ENCODE measurements at places on chromosomes 13 and 19.

DNA sequence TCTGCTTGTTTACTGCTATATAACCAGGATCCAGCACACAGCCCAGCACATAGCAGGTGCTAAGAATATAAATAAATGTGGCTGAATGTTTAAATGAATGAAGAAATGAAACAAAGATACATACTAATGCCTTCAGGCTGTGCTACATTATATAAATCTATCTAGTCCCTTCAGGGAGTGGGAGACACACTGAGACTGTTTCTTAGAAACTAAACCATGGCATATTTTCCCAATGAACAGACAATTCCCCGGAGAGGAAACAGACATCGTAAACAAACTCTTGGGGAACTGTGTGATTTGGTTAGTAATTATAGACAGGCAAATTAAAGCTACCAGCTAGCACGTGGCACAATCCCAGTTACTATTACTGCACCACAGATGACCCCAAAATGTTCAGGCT is 9.7 kb upstream of the FEM1A start:
- no peak for DNase-seq

DNA sequence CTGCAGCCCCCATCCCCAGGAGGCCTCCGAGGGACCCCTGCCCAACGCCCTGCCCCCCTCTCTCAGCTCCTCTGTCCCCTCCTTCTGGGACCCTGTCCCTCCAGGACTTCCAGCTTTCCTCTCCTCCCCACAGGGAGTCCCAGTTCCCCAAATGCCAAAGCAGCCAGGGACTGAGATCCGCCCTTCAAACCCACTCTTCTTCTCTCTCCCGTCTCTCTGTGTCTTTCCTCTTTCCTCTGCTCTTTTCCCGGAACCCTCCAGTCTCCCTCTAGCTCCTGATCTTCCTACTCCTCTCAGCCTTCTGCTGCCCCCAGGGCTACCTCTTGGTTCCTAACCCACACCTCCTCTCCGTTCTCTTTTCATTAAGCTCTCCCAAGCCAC is 377 bp downstream of the CA11 start:
- DNase-seq: no peak

DNA sequence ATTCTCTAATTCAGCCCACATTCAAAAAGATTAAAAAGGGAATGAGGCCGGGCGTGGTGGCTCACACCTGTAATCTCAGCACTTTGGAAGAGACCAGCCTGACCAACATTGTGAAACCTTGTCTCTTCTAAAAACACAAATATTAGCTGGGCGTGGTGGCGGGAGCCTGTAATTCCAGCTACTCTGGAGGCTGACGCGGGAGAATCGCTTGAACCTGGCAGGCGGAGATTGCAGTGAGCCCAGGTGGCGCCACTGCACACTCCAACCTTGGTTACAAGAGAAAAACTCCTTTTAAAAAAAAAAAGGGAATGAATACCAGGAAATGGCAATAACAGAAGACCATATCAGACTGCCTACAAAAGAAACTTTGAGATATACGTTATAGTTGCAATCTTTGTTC is 1244.5 kb downstream of the PCDH9 start:
- no peak for DNase-seq

DNA sequence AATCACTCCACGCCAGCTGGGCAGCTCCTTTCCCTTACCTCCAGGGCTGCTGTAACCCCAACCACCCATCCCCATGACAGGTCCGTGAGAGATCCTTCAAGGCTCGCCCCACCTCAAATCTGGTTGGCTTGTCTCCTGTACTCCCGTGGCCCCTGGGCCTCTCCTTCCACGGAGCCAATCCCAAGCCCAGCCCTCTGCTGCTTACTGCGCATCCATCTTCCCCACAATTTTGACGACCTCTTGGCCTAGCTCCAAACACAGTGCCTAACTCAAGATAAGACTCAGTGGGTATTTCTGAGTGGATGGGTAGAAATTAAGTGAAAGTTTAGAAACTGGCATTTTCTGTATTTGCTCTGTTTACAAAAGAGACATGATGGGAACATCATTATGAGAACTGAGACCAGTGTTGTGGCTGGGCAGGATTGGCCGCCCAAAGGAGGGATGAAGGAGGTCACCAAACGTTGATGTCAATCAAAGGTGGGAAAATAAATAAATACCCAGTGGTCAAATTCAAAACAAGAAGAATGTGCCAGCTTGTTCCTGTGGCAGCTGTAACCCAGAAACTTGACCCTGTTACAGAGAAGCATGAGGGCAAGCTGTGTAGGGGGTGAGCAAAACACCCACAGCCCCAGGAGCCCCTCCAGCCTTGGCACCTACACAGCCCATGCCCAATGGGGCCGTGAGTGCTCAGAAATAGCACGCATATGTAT is 162.2 kb downstream of the ABCC4 start:
- DNase-seq: no peak

DNA sequence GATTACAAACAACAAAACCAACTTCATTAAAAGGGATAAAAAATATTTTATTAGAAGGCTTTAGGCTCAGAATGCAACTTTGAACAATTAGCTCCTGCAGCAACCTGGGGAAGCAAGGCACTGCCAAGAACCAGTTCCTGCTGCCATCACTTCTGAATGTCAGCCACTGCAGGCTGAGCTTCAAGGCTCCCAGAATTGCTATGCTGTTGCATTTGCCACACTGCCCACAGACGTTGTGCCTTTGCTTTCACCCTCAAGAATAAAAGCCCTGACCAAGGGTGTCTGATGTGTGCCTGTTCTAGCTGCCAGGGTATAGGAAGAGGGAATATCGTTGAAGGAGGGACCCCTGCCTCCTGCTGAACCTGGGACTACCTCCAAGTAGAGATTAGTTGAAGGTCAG is 238.4 kb downstream of the ITGBL1 start:
- DNase-seq: no peak

GRCh38 chr19:3507371-3508120 is 1.4 kb downstream of the FZR1 start:
- DNase-seq: no peak

DNA sequence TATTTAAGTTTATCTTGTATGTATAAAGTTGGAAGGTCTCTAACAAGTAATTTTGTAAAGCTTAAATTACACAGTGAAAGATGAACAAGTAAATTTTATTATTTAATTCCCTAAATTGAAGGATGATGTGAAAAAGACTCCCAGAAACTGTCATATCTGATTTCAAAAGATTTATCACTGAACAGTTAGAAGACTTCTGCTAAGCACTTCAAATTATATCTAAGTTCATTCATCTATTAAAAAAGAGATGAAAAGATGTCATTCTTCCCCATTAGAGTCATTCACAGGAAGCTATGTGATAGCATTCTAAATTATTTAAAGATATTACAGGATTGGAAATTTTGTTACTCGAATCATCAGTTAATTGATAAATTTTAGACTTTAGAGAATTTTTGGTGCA is 359.4 kb downstream of the ITGBL1 start:
- no peak for DNase-seq

- DNase-seq: no peak
Measured at GRCh38 chr13:45773236-45773635, 71.1 kb downstream of the CBY2 start.

DNA sequence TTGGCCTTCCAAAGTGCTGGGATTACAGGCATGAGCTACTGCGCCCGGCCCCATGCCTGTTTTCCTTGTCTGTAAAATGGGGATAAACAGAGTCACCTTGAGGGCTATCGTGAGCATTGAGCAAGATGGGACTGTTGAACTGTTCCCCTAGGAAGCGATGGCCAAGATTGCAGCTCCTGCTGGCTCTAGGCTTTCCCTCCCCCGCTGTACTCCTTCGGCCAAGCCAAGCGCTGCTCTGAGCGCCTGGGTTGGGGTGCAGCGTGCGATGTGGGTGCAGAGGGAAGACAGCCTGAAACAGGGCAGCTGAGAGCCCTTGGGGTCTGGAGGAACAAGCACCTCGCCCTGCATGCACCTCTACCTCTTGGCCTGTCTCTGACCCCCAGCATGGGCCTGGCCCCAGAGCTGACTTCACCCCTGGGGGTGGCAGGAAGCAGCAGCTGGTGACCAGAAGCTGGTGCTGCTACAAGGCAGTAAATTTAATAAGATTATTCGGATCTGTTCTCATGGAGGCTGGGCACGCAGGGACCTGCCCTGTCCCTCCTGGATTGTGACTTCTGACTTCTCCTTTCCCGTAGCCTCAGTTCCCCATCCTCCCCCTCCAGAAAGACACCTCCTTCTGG is 5.3 kb downstream of the GNG8 start:
- no peak for DNase-seq

DNA sequence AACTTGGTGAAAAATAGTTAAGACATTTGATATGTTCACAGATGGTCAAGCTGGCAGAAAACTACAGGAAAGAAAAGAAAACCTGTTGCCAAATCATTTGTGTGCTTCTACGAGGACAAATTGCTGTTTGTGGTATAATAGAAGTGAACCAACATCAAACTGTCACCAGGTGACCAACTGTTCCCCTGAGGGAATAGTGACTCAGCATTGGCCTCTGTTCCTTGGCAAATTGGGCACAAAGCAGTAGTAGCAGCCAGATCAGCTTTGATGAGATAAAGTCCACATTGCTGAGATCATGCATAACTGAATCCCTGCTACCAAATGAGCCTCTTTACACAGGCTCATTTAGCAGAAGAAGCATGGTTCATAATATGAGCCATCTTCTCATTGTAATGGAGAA is 103.5 kb downstream of the POSTN start:
- DNase-seq: no peak

- no peak for DNase-seq
Measured at GRCh38 chr19:34994643-34995541, 5.2 kb upstream of the GRAMD1A start.

DNA sequence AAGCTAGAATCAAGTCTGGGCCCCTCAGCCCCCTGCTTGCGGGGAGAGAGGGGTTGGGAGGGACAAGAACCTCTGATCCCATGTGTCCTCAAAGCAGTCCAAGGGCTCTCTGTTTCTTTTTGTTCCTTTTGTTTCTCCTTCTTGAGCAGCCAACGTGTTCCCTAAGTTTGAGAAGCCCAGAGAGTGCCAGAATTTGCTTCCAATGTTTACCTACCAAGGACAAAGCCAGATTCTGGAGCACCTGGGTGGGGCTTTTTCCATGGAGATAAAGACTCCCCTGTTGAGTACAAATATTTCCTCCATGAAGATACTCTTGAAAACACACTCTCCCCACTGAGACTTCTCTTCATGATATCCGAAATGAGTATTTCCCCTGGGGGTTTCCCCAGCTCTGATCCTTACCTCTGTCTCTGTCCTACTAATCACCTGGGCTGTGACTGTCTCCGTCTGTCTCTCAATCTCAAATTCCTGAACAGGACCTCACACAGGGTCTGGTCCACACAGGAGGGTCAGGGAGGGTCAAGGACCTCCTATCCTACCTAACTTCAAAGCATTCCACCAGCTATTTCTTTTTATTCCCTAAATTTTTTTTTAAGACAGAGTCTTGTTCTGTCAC is 27.4 kb downstream of the CD177 start:
- no peak for DNase-seq

DNA sequence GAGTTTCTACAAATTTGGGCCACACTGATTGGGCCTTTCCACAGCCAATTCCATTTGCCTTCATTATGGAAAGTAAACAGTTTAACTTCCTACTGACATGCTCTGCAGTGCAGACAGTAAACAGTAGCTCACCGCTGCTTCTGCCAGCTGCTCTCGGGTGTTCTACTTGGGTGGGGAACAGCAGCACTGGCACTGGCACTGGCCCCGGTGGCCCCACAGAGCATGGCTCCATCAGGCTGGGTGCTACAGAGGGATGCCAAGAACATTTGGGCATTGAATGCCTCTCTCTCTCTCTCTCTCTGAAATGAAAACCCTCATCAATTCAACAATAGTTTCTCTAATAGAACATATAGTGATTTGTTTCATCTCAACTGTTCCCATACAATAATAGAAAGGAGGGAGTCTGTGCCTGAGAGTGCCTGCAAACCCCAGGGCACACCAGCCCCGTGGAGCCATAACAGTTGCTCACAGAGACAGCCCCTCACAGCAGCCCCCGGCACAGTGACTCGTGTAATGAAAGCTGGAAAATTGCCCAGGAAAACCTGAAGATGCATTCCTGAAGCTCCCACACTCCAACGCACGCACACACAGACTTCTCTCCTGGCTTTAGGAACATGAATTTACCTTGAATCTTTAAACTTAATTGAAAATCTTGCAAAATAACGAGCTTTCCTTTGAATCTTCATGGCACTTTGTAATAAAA is 38.2 kb upstream of the GJB6 start:
- DNase-seq: no peak

- no peak for DNase-seq
Measured at GRCh38 chr13:27372896-27373295, 51.5 kb upstream of the GTF3A start.

GRCh38 chr19:45767881-45768654 is 984 bp downstream of the SIX5 start:
- DNase-seq: no peak

DNA sequence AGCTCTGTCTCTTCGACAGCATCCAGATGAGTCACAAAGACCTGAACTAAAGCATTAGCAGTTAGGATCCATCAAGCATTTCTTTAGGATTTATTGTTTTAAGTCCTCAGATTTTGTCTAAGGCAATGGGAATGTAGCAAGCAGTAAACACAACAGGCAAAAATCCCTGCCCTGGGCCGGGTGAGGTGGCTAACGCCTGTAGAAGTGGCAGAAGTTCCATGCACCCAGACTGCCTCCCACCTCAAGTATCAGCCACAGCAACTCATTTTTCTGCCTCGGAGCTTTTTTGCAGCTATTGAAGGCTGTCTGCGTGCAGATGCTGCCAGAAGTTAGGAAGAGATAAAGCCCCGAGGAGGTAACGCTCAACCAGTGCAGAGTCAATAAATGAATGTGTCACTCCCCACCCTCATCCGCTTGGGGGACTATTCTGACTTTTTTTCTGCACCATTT is 47.1 kb upstream of the MRI1 start:
- DNase-seq: no peak

- DNase-seq: no peak
Measured at GRCh38 chr13:45592758-45593157, 22.8 kb downstream of the ERICH6B start.

GRCh38 chr13:109610517-109610916 is 175.9 kb downstream of the IRS2 start:
- peak; percentile 27 for DNase-seq

DNA sequence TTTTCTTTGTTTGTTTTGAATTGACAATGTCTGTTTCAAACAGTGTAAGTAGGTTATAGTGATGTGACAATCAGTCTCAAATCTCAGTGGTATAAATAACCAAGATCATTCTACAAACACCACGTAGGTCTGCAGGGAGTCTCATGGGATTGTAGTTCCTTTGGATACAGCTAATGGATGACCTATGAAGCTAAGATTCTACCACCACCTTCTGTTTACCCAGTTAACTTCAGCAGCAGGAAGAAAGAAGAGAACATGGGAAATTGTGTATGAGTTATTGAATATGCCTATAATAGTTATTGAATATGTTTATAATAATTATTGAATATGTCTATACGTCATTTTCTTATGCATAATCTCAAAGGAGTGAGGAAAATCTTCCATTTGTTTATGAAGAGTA is 63.9 kb upstream of the SLITRK5 start:
- no peak for DNase-seq
